Activated CD4-positive, alpha-beta T cell treated with anti-CD3 and anti-CD28 coated beads, Interleukin-2, amount 50 U/mL, for 48 hours (primary cell): ENCODE measurements at places on chromosomes 5 and 9.

- no peak for DNase-seq
Observed at GRCh38 chr5:106854922-106855321, 815.8 kb downstream of the EFNA5 start.

- no peak for DNase-seq
Observed at GRCh38 chr5:26553079-26553478, 485.3 kb downstream of the CDH9 start.

DNA sequence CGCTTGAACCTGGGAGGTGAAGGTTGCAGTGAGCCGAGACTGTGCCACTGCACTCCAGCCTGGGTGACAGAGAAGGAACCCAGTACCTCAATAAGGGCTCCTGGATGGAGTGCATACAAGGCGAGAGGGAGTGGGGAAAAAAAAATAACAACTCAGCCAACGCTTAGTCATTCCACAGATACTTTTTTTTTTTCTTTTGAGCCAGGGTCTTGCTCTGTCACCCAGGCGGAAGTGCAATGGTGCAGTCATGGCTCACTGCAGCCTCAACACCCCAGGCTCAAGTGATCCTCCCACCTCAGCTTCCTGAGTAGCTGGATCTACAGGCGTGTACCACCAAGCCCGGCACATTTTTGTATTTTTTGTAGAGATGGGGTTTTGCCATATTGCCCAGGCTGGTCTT, 59.5 kb upstream of the GGTA1 start:
- DNase-seq: no peak

DNA sequence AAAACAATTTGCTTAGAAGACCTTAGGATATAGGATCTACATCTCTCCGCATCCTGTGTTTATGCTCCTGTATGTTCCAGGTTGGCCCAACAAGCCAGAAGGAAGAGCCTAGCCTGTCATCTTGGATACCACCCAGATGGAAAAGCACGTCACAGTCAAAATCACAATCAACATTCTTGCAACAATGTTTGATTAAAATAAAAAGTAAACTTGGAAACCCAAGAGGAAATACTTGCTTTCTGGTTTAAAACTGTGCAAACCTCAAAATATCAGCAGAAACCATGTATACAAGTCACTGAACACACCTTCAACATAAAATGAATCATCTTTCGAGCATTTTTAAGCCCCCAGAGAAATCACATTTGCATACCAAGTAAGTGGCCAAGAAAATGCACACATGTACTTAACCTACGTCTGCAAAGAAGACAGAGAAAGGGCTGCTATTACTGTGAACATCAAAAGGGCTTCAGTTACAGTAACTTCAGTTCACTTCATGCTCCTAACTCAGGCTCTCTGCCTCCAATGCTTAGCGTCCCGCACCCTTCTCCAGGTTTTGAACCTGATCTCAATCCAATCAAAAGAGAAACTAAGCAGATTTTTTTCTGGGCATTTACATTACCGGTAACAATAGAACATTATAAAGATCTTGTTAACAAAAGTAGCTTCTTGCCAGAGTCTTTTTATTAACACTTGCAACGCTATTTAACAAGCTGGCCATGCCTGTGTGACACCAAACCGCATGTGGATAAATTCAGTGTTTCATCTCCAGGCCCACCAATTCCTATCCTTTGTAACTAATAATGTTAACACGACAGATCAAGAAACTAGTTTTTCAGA, 1.3 kb downstream of the ENC1 start:
- no peak for DNase-seq

DNA sequence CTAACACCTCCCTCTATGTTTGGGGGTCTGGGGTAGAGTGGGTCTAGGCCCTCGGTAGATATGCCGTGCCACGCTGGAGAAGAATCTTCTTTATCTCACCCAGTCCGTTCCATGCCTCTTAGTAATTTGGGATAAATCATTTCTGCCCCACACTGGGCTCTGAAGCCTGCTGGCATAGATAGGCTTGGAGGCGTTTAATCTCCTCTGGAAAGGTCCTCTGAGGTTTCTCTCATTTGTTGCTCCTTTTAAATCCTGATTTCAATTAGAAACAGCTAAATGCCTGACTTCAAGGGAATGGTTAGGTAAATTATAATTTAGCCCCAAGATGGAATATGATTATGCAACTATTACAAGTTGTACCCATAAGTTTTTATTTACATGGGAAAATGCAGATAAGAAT, 57.8 kb upstream of the AKNA start:
- no peak for DNase-seq

- no peak for DNase-seq
Observed at GRCh38 chr9:131554087-131554842, 8.9 kb downstream of the PRRT1B start.
